ENCODE measurements at places on chromosomes 2 and 18. TPM values are rescaled to one million over a fixed set of nuclear protein-coding genes. Genes with fewer than 3 reads are reported as not detected.

Gene IL1RL2
- not detected for total RNA-seq

Gene REG1A
- total RNA-seq = 12.0 TPM

Gene SERPINB3
- not detected for total RNA-seq

DNA sequence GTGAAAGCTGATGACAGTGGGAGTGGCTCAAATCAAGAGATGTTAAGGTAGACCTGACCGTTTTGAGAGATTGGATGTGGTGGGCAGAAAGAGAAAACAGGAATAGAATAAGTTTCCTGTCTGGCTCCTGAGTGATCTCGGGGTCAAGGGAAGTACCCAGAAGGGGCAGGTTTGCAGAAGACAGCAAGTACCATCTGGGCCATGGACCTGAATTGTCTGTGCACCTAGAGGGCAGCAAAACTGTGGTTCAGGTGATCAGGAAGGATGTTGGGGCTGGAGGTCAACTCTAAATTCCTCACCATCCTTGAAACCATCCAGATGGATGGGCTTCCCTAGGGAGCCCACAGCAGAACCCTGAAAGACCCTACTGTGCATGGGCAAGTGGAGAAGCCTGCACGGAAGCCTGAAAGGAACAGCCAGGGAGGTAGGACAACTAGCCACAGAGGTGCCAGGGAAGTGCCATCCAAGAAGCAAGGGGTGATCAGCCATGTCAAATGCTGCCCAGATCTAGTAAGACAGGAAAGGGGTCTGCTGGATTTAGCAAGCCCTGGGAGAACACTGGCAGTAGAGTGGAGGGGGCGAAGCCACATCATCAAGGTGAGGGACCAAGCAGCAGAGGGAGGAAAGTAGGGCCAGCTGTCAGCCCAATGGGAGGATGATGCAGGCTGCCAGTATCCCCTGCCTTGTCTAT lies 8.0 kb downstream of the TEX261 start:
- peaks cover 6% of the 10 kb centered on the region for H3K4me1 ChIP-seq
- H3K27me3 ChIP-seq = no peaks in the 10 kb centered on the region
- H3K4me3 ChIP-seq = no peak overlapping the region

DNA sequence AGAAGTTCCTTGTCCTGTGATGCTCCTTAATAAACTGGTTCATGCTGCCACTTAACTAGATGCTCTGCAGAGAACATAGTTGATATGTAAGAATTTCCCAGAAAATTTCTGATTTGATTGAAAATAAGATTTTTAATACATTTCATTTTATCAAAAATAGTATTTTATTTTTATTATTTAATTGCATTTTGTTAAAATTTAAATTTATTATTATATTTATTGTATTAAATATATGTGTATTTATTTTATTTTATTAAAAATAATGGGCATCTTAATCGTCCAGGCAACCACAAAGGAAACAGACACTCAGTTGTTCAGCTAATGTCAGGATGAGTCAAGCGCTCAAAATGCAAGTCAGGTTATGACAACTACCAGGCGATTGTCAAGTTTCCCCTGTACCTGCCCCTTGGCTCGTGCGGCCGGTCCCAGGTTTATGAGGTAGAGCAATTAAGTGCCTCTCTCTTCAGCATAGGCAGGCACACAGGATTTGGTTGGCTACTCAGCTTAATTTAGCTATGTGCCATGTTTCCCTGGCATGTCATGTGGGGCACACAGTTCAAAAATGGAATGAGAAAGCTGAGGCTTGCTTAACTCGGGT lies 361.2 kb downstream of the RND3 start:
- no peaks in the 10 kb centered on the region for H3K36me3 ChIP-seq
- no peak for DNase-seq
- no peaks in the 10 kb centered on the region for H3K4me1 ChIP-seq
- H3K27ac ChIP-seq = no peak overlapping the region
- no peaks in the 10 kb centered on the region for H3K27me3 ChIP-seq

GRCh38 chr2:71827524-71827901 lies 320.1 kb downstream of the CYP26B1 start:
- no peak for DNase-seq
- no peak overlapping the region for H3K27ac ChIP-seq
- H3K4me1 ChIP-seq = no peaks in the 10 kb centered on the region
- H3K4me3 ChIP-seq = no peak overlapping the region

DNA sequence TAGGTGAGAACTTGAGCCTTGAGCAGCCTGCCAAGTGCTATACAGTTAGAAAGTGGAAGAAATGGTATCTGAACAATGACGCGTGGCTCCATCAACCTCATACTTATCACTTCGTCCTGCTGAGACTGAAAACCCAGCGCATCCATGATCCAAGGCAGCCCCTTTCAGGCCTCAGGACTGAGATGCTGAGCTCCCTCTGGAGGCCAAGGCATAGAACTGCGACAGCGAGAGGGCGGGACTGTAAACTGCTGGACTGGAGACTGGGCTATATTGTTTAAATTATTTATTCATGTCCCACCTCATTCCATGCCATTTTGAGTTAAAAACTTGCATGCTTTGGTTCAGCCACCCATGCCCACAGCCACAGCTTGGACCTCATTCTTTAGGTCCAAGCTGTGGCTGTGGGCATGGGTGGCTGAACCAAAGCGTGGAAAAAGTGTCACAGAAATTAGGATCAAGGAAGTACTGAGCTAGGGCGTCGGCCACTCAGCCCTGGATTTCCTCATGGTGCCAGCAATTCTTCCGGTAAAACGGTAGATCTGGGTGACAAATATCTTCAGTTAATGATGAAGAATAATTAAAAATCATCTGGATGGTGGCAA lies 195.5 kb downstream of the L3MBTL4 start:
- H3K4me3 ChIP-seq = no peak overlapping the region
- H3K4me1 ChIP-seq = no peaks in the 10 kb centered on the region
- no peaks in the 10 kb centered on the region for H3K36me3 ChIP-seq
- no peak for DNase-seq

- no peak overlapping the region for H3K4me3 ChIP-seq
- H3K4me1 ChIP-seq = no peaks in the 10 kb centered on the region
- H3K27ac ChIP-seq = no peak overlapping the region
- no peak for DNase-seq
- H3K36me3 ChIP-seq = no peaks in the 10 kb centered on the region
These were observed 145.0 kb downstream of the TTC27 start for GRCh38 chr2:32772638-32773447.

DNA sequence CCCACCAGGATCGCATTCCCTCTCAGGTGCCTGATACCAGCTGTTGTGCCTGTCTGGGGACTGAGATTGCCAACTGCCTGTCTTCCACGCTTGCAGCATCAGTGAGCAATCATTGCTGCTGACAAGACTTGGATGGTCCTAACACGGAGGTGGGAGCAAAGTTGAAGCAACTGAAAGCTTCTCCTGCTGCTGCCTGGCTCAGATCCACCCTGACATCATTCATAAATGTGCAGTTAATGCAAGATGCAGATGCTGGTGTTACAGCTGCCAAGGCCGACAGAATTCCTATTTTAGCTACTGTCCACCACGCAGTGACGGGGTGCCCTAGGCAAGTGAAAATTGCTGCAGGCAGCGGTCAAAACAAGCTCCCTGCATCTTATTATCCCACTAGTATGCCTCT lies 131.4 kb downstream of the VWC2L start:
- H3K27ac ChIP-seq = no peak overlapping the region
- no peak overlapping the region for H3K4me3 ChIP-seq
- DNase-seq = no peak
- no peaks in the 10 kb centered on the region for H3K36me3 ChIP-seq
- H3K4me1 ChIP-seq = no peaks in the 10 kb centered on the region
- no peaks in the 10 kb centered on the region for H3K27me3 ChIP-seq

Gene UPP2
- not detected for total RNA-seq

Gene GLI2
- total RNA-seq = 3.3 TPM

DNA sequence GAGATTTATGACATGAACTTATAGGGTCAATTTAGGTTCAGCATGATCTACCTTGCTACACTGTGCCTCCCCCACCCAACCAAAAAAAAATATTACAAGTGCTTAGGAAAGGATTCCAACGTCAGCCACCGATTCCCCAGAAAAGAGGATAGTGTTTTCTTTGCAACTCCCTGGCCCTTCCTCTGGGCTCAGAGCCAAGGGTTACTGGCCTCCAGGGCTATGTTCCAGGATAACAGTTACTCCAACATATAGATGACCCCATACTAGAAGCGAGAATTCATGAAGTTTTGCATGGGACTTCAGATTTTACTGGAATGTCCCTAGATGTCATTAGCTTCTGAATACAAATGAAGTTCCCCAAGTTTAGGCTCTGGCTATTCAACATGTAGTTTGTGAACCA lies 172.1 kb downstream of the UPP2 start:
- H3K36me3 ChIP-seq = no peaks in the 10 kb centered on the region
- H3K27ac ChIP-seq = no peak overlapping the region
- no peak overlapping the region for H3K4me3 ChIP-seq
- DNase-seq = no peak

Gene ONECUT2
- total RNA-seq = not detected

GRCh38 chr2:203759690-203760365 lies 53.4 kb downstream of the CD28 start:
- H3K27ac ChIP-seq = no peak overlapping the region
- no peaks in the 10 kb centered on the region for H3K27me3 ChIP-seq
- no peaks in the 10 kb centered on the region for H3K4me1 ChIP-seq
- H3K4me3 ChIP-seq = no peak overlapping the region
- no peak for DNase-seq
- no peaks in the 10 kb centered on the region for H3K36me3 ChIP-seq

GRCh38 chr2:25293145-25293544 lies 48.6 kb downstream of the DNMT3A start:
- H3K36me3 ChIP-seq = peaks cover 2% of the 10 kb centered on the region
- no peak overlapping the region for H3K27ac ChIP-seq
- H3K27me3 ChIP-seq = no peaks in the 10 kb centered on the region
- no peak overlapping the region for H3K4me3 ChIP-seq
- no peak for DNase-seq

Gene CD28
- total RNA-seq = 0.61 TPM

GRCh38 chr2:143158098-143158497 lies 28.9 kb downstream of the ARHGAP15 start:
- DNase-seq = no peak
- no peaks in the 10 kb centered on the region for H3K4me1 ChIP-seq
- H3K4me3 ChIP-seq = no peak overlapping the region
- H3K27me3 ChIP-seq = no peaks in the 10 kb centered on the region

DNA sequence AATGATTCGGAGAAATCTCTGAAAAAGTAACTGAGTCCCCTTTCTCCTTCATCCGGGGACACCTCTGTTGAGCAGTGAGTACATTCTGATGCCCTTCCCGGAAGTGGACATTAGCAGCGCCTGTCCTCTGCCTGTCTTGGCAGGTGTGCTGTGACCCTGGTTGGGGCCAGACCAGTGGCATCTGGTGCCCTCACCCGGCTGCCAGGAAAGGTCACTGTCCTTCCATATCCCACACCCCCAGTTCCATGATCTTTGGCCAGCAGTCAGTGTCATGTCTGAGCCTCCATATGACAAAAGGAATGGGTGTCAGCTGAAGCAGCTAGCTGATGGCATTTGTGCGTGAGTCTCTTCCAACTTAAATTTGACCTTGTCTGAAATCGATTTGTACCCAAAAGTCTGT lies 128.1 kb downstream of the NCK2 start:
- no peak overlapping the region for H3K27ac ChIP-seq
- no peak for DNase-seq
- no peaks in the 10 kb centered on the region for H3K36me3 ChIP-seq
- H3K27me3 ChIP-seq = no peaks in the 10 kb centered on the region
- H3K4me1 ChIP-seq = peaks cover 5% of the 10 kb centered on the region

Gene DUSP2
- 19.6 TPM for total RNA-seq

DNA sequence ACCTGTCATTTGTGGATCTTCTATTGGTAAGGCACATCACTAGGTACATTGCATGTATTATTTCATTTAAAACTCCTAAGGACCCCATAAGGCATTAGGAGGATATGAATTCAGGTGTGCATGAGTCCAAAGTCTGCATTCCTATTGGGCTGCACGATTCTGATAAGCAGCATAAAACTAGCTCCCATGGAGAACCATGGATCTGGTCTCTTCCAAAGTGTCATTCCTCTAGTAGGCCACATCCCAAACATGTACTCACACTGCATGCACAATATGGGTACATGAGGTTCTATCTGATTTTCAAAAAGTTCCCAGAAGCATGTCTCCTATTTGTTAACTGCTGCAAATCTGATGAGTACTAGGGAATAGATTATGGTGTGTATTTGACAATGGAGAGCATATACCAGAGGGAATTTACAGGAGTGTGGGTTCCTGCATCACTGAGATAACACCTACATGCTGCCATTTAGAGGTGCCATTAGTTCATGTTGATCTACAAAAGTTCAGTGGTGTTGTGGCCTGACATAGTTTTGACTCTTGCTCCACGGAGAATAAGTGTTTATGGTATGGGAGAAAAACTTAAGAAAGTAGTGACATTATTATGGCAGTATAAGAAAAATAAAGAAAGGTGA lies 11.3 kb downstream of the CYTIP start:
- H3K4me1 ChIP-seq = peaks cover 16% of the 10 kb centered on the region
- H3K27ac ChIP-seq = no peak overlapping the region
- H3K36me3 ChIP-seq = no peaks in the 10 kb centered on the region

DNA sequence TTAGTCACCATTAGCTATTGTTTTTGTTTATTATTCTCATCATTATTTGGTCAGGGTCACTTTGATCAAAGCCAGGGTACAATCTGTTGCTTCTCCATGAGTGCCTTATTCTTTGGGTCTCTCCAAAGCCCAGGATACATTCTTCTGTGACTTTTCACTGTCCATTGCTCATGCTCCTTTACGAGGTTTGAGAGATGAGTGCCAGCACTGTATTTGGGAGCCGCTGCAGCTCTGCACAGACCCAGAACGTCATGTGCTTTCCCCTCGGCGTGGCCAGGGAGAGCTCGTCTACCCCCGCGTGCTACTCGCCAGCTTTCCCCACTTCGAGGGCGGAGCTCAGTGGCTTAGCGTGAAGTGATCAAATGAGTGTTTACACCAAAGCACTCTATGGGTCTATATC lies 123.7 kb downstream of the COL6A3 start:
- no peak overlapping the region for H3K4me3 ChIP-seq
- DNase-seq = peak; percentile 50
- H3K27ac ChIP-seq = peak overlapping the region; percentile 75
- H3K27me3 ChIP-seq = no peaks in the 10 kb centered on the region
- no peaks in the 10 kb centered on the region for H3K36me3 ChIP-seq
- H3K4me1 ChIP-seq = peaks cover 17% of the 10 kb centered on the region

Gene ALK
- total RNA-seq = 1.7 TPM

DNA sequence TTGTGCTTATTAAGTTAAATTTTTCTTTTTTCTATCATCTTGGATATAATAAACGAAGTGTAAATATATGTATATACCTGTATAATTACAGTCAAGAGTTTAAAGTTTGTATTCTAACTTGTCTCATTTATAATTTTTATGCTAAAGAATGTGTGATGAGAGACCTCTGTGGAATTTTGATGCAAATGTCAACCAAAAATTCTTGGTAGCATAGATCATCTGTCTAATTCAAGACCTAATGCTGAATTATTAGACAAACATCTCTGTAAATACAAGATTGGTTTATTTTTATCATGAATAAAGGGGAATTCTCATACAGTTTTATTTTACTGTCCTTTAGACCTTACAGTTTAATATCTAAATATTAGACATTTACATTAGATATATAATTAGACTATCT lies 149.2 kb upstream of the VWC2L start:
- no peak overlapping the region for H3K27ac ChIP-seq
- H3K27me3 ChIP-seq = no peaks in the 10 kb centered on the region
- no peaks in the 10 kb centered on the region for H3K4me1 ChIP-seq
- H3K4me3 ChIP-seq = no peak overlapping the region
- no peak for DNase-seq
